ENCODE measurements at places on chromosomes 6 and 20.

- DNase-seq, result no peak
These were observed 225.3 kb upstream of the CST7 start for GRCh38 chr20:24723647-24724352.

DNA sequence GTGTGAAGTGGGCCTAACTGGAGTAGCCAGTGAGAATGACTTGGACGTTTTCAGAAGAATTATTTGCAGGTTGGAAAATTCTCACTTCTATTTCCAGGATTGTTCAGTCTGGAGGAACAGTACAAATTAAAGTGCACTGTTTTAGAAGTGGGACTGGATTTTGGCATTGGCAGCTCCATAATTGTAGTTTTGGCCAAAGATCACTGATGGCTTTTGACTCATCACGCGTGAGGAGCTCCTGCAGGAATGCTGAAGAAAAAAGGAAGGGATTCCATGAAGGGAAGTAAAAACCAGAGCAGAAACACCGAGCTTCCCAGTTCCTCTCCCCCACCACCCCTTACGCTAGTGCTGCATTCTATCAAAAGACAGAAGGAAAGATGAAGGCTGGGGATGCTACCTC is 103.5 kb downstream of the JARID2 start:
- no peak for DNase-seq

DNA sequence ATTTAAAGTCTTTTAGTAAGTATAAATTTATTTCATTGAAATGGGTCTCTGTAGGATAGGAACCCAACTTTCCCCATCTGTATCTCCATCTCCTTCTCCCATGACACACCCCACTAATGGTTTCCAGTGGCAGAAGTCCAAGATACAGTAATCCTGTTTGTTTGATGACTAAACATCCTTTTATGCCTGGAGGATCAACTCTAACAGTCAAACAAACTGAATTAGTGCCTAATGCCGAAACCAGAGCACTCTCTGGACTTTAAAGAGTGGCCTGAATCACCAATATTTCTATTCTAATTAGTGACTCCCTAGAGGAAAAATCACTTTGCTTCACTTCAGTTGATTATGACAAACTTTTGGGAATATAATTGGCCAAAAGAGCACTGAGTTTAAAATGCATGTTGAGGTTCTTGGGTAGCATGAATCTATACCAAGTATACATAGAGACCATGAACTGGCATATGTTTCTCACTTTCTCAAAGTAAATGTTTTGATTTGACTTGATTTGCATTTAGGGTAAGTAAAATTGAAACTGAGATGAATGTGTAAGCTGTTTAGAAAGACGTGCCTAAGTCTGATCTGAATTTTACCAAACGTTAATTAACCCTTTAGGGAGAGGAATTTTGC is 776.4 kb upstream of the NRSN1 start:
- DNase-seq, result no peak

- no peak for DNase-seq
These were observed 573.0 kb downstream of the CD109 start for GRCh38 chr6:74268815-74269599.

DNA sequence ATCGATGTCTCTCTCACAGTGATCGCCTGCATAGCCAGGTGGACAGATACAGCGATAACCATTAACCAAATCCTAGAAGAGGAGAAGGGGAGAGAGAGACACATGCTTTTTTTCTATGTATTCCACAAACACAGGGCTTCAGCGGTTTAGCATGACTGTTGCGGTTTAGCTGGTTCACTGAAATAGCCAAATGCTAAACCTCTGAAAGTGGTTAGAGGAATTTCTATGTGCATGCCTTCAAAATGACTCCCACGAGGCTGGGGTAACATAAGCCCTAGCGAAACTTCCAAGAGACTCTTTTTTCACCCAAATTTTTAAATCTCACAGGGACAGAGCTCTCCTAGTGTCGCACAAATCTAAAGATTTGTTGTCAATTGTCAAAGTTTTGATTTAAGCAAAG is 25.1 kb downstream of the JAG1 start:
- DNase-seq, result no peak
